ENCODE measurements at places on chromosomes 7 and 10.

- DNase-seq, result no peak
Measured at GRCh38 chr7:90613088-90613498, 17.0 kb downstream of the CDK14 start.

DNA sequence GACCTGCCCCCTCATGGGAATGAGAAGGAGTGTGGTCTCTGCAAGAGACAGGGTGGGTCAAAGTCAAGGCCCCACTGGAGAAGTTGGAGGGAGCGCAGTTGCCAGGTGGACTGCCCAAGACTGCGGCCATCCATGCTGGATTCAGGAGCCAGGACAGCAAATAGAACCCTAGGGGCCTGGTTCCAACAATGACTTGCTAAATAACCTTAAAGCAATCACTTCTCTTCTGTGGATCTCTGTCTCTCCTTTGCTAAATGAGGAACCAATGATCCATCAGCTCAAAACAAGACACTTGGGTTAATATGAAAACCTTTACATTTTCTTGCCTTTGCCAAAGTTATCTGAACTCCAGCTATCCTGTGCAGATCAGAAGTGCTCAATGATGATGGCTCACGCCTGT is 12.6 kb upstream of the YWHAG start:
- no peak for DNase-seq

GRCh38 chr7:68313806-68314205 is 1284.5 kb upstream of the AUTS2 start:
- DNase-seq, result no peak

DNA sequence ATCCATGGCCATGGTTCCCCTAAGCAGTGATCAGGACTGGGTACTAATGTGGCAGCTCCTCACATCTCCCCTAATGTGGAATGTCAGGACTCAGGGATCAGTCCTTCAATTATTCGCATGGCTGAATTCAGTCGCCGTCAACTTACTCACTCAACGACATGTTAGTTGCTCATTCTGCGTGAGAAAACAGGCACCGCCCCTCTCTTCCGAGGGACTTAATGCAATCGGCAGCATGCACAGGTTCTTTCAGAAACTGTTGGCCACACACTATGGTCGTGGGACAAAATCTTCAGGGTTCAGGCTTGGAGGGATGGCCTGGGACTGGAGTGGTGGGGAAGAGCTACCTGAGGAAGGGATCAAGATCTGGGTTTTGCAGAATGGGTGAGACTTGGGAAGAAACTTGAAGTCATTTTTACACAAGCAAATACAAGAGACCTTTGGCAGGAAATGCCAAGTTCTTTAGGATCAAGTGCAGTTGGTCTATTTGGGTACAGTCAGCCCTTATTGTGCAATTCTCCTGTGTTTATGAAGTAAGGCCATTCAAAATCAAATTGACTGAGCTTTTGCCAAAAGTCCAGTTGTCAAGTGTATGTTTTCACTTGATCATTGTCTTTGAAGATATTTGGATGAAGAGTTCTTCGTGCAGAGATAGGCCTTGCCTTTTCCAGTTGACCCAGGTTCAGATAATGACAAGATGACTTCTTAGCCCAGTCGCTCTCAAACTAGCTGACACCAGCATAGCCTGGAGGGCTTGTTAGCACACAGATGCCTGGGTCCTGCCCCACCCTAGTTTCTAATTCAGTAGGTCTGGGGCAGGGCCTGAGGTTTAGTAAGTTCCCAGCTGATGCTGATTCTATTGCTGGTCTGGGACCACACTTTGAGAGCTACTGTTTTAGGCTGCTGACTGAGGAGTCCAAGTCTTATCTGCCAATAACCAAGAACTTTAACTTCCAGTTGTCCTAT is 48.5 kb downstream of the LRRC18 start:
- no peak for DNase-seq

GRCh38 chr7:1274876-1275375 is 42.3 kb downstream of the UNCX start:
- DNase-seq, result no peak

DNA sequence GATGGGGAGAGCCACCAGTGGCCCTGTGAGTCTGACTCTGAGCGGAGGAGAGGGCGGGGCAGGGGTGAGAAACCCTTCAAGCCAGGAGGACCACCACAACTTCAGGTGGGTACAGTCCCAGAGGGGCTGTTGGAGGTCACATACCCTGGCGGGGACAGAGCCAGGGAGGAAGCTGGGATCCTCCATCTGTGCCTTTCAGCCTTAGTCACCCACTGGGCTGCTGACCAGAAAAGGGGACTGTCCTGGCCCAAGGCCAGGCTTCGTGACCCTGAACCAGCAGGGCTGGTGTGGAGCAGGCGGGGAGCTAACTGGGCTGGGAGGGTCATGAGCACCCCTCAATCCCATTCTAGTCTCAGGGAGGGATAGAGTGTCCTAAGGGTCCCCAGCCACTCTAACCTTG is 1.5 kb upstream of the CALHM3 start:
- no peak for DNase-seq

DNA sequence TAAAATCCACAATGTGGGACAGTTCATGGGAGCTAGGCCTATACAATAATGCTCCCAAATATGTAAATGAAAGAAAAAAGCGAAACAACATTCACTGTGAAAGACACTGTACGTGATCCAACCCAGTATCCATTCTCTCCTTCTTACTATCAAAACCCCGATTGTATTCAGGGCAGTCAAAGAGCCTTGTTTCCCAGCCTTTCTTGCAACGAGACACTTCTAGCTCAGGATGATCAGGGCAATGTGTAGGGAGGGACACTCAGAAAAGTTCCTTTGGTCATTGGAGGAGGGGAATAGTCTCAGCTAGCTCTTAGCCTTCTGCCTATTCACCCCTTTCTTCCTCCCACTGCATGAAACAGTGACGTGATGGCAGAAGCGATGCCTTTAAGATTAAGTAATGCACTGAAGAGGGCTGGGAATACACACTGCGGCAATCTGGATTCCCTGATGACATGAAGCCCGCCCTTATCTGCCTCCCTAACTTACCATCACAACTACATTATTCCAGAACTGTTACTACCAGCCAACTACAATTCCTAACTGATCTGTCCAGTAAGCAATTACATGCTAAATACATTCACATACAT is 27.3 kb downstream of the UBE2H start:
- DNase-seq, result no peak

- DNase-seq, result no peak
Measured at GRCh38 chr7:114048386-114049235, 129.8 kb upstream of the PPP1R3A start.

DNA sequence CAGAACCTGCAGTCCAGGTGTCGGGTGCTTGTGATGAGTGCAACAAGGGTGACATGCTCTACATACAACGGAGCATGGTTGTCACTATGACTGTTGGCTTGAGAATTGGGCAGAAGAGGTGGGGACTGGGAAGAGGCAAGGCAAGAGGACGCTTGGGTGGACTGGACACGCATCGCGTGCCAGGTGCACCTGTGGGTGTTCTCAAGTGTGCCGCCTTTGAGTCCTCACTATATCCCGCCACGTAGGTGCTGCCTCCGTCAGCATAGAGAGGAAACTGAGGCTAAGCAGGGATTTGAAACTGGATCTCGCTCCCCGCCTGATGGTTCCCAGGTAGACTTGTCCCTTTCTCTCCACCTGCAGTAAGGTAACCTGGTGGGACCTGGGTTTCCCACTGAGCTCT is 27.2 kb downstream of the CDH23 start:
- no peak for DNase-seq

- DNase-seq, result no peak
Measured at GRCh38 chr7:29811586-29811985, 5.3 kb downstream of the WIPF3 start.

DNA sequence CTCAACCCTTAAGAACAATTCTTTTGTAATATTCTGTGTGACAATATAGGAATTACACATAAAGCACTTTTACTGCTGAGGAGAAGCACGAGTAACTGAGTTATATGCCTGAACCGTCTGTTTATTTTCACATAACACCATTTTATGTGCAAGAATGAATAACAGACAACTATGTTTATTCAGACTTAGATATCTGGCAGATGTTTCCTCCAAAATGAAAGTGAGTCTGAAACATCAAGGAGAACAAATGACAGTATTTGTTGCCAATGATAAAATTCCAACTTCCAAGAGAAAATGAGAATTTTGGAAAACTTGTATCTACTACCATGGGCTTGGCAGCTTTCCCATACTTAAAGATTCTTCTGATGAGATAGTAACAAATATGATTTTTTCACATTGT is 51.4 kb downstream of the DNMBP start:
- no peak for DNase-seq

GRCh38 chr10:25068152-25069058 is 52.0 kb downstream of the THNSL1 start:
- DNase-seq, result no peak

GRCh38 chr7:20491284-20491683 is 124.2 kb upstream of the ABCB5 start:
- no peak for DNase-seq

DNA sequence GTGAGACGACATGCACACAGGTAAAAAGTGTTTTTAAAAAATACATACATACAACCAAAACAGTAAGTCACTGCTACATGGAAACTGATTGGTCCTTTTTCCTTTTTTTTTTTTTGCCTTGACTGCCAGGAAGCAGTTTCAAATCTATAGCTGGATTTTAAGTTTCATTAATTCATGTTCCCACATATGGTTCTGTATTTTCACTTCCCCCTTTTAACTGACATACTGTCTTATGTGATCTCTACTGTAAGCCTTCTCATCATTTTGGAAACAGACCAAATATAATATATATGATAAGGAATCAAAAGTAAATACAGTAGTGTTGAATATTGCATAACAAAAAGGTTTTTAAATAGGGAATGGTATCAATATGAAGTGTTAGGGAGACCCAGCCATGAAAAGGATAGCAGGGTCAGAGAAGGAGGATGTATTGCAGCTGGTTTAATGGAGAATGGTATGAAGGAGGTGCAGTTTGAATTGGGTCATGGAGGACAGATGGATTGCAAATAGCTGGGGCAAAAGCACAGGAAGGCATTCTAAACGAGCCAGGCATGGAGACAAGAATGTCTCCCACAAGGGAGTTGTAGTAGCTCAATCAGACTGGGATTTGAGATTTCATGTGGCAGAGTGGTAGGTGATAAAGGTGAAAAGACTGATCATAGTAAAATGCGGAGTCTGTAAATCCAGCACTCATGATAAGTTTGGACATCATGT is 5.4 kb downstream of the CAV1 start:
- no peak for DNase-seq

DNA sequence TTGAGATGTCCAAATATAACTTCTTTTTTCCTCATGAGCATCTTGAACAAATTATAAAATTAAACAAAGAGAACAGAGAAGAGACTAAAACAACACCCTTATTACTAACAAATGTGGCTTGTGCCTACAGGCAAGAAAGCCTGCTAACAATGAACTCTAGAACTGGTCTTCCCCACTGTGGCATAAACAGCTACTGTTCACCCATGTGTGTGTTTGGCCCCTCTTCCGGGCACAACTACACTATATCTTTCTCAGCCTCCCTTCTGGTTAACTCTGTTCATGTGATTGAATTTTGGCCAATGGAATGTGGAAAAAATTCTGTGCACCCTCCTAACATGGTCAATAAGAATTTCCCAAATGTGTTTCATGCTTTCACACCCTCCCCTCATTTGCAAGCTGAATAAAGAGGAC is 117.0 kb downstream of the KBTBD2 start:
- no peak for DNase-seq

DNA sequence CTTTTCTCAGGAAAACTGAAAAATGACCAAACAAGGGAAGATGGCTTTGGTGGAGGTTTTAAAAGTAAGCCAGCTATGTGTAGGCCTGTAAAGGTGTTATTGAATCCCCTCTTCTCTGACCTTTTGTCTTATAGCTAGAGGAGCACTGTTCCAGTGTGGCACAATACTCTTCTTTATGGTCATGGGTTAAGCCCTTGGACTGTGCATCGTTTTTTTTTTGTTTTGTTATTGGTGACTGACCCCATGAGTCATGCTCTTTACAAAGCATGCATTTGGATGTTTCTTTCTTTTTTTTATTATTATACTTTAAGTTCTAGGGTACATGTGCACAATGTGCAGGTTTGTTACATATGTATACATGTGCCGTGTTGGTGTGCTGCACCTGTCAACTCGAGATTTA is 19.6 kb upstream of the FAM25A start:
- DNase-seq, result no peak

GRCh38 chr7:29612596-29612995 is 49.0 kb downstream of the PRR15 start:
- DNase-seq, result no peak

GRCh38 chr7:116316838-116317628 is 106.7 kb downstream of the TES start:
- DNase-seq, result no peak

- DNase-seq, result no peak
Measured at GRCh38 chr10:31083765-31084184, 52.1 kb upstream of the ZNF438 start.

- DNase-seq, result no peak
Measured at GRCh38 chr7:77199013-77199966, at the start of gene FGL2. Gene FGL2 (minus strand): TSS chr7:77199819. CDS start chr7:77199793, 26 bp downstream.

DNA sequence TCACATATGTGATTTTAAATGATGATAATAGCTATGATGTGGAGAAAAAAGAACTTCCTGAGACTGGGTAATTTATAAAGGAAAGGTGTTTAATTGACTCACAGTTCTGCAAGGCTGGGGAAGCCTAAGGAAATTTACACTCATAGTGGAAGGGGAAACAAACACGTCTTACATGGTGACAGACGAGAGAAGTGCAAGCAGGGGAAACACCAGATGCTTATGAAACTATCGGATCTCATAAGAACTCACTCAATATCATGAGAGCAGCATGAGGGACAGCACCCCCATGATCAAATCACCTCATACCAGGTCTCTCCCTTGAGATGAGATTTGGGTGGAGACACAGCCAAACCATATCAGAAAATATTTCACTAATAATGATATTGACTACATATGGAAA is 4.1 kb upstream of the LIPN start:
- DNase-seq, result no peak

DNA sequence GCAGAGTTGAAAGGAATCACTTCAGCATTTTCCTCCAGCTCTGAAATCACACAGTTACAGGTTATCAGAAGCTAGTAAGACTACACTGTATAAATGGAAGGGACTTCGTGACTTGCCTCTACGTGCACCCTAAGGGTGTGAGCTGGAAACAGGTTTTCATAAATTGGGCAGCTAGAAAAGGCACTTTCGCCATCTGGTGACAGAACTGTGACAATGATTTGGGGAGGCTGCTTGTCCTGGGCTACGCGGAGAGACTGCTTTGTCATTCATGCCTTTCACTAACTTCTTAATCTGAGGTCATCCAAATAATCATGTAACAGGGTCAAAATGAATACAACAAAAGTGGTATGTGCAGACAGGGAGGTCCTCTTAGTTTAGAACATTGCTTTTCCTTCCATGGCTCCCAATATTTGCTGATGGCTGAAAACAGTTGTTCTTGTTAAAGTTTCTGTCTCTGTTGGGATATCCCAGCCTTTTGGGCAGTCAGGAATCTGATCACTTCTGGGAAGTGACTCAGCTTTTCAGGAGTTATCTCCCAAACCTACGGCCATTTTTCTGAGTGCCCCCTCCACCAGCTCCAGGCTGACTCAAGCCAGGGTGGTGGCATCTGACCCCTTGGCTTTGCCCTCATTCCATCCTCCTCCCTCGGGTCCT is 17.8 kb downstream of the VWC2 start:
- no peak for DNase-seq
